Skin of body (tissue), 3 donors: ENCODE measurements at places on chromosomes 2 and 18. TPM values are rescaled to one million over a fixed set of nuclear protein-coding genes. Genes with fewer than 3 reads are reported as not detected.

DNA sequence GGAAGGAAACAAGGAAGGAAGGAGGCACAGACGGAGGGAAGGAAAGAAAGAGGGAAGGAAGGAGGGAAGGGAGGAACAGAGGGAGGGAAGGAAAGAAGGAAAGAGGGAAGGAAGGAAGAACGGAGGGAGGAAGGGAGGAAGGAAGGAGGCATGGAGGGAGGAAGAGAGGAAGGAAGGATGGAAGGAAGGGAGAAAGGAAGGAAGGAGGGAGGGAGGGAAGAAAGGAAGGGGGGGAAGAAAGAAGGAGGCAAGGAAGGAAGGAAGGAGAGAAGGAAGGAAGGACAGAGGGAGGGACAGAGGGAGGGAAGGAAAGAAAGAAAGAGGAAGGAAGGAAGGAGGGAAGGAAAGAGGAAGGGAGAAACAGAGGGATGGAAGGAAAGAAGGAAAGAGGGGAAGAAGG lies 7.6 kb upstream of the ACOXL start:
- DNase-seq: no peak

GRCh38 chr2:230774348-230774951 lies 61.8 kb downstream of the CAB39 start:
- no peak for DNase-seq

DNA sequence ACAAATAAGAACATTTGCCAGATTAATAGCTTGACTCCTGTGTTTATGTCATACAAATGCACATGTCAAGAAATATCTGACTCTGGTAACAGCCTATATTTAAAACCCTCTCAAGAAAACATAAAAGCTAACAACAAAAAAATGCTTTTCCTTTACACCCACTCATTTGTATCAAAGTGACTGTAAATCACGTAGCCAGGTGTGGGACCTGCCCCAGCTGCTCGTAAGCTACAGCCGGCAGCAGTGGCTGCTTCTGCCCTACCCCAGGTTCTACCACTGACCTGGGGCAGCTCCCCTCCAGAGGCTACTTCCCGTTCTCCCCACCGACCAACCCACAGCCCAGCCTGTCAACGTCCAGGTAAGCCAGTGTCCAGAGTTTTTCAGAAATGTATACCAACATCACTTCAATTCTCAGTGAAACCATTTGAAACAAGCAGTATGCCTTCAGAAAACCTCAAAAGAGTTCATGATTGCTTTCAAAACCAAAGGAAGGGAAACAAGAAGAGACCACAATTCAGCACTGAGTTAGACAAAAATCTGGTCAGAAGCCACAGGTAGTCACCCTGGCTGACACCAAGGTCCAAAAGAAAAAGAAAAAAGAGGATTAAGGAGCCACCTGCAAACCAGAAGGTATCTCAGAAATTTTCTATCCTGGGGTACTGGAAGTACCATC lies 40.4 kb downstream of the KIDINS220 start:
- no peak for DNase-seq

DNA sequence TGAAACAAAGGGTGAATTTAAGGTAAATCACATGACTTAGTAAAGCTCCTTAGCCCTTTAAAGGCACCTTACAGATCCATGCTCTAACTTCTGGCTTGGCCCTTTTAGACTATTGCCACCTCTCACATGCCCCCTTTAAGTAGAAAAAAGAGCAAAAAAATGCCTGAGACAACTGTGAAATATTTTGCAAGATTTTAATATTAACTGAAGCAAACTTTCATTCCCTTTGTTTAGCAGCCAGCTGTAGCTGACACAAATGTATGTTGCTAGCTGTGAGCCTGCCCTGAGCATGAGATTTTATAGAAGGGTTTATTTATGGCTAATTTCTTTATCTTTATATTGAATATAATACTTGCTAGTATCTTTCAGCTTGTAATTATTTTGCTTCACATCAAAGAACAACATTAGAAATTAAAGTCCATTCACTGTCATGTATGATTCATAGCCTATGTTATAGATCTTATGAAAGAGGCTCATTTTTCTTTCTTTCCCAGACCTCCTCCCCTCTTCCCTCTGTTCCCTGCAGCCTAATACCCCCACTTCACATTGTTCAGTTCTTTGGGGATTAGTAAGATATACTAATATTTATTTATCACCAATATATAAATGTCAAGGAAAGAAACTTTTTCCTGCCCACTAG lies 637.2 kb upstream of the ZEB2 start:
- peak; percentile 67 for DNase-seq

GRCh38 chr2:190762566-190762965 lies 113.7 kb downstream of the NAB1 start:
- no peak for DNase-seq

The TCF7L1 gene
- total RNA-seq: 8.0 TPM

The CRYBA2 gene
- total RNA-seq: not detected

The KIDINS220 gene
- 111 TPM for total RNA-seq

DNA sequence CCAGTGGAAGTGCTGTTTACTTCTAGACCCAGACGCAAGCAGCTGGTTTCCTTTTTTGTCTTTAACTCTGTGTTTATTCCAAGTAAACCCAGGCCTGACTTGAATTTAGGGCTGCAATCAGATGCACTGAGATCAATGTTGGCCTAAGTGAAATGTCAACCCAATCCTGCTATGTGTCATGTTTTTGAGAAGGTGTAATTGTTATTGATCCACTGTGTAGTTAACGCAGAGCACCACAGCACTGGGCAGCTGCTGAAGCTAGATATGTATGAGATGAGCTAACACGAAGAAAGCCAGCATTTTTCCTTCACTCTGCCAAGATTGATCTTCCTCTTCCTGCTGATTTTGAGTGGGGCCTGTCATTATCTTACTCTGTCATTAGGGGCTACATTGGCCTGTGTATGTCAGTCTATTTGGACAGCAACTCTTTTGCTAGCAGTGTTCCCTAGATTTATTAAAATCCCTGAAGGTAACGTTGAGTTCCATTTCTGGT lies 18.9 kb upstream of the DLX1 start:
- no peak for DNase-seq
